Activated CD4-positive, CD25-positive, alpha-beta regulatory T cell (primary cell): ENCODE measurements at places on chromosomes 4 and X.

DNA sequence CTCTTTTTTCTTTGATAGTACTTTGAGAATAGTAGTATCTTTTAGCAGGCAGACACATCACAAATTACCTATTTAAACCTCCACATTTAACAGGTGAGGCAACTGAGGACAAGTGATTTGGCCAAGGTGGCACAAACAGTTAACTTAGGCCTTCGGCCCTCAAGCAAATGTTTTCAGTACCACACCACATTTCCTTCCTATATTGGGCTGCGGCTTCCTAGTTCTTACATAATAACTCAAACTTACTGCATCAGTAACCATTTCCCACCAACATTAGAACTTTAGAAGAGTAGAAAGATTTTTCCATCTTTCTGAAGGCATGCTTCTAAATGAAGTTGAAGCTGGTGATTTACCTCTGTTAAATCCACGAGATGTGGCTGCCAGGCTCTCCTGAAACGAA lies 63.2 kb upstream of the SLC4A4 start:
- no peak for DNase-seq

DNA sequence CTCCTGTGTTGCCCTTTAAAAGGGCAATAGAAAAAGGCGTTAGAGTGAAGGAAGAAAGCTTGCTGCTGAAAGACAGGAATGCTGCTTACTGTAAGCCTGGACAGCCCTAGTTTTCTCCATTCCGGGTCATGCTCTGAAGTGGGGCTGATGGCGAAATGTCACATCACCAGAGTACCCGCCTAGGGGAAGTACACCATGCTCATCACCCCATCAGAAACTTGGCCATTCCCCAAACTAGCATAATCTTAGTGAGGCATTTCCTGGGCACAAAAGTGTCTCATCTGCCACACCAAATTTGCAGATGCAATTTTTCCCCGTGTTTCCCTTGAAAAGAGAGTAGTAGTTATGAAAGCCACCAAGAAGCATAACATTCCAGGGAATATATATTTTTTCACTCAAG lies 47.8 kb upstream of the CAMK2D start:
- DNase-seq = no peak

- DNase-seq = no peak
These were observed 124.9 kb downstream of the POU4F2 start for GRCh38 chr4:146763560-146763959.

DNA sequence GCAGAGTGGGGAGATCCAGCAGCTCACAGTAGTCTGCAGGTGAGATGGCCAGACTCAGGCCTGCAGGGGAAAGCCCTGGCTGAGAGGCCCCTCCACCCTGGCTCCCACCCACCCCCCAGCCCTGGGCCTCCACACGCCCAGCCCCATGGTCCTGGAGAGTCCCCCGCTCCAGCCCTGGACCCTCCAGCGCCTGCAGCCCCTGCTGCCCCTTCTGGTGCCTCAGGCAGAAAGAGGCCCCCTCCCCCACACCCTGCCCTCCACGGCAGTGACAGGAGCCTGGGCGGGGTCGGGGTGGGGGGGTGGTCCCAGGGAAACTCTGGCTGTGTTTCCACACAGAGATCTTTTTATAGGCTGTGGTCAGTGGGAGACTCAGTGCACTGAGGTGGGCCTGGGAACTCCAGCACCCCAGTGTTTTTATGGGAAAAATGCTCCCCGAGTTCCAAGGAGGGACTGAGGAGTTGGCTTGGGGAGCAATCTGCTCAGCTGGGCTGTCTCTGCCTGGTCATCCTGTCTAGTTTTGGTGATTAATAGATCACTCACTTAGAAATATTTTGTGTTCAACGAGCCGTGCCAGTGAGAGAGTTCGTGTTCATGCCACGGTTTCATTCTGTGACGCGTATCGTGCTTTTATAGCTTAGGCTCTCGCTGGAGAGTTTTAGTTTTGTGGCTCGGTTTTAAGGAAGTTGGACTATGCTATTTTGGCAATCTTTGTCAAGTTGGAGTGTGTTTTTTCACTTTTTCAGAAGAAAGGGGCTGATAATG lies 53.1 kb upstream of the HGFAC start:
- no peak for DNase-seq

DNA sequence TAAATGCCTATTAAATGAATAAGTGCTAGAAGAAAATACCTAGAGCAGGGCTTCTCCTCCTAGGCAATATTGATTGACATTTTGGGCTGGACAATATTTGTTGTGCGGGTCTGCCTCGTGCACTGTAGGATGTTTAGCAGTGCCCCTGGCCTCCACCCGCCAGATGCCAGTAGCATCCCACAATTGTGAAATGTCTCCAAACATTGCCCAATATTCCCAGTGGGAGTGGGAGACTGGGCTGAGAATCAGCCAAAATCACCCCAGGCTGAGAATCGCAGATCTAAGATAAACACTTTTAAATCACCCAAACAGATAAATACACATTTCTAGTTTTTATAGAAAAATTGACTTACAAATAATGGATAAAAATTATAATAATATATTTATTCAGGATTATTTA lies 916.2 kb upstream of the LCORL start:
- no peak for DNase-seq

GRCh38 chr4:99817309-99817890 lies 773 bp downstream of the DAPP1 start:
- no peak for DNase-seq

- no peak for DNase-seq
These were observed 430.9 kb downstream of the MAPK10 start for GRCh38 chr4:85928775-85929591.

DNA sequence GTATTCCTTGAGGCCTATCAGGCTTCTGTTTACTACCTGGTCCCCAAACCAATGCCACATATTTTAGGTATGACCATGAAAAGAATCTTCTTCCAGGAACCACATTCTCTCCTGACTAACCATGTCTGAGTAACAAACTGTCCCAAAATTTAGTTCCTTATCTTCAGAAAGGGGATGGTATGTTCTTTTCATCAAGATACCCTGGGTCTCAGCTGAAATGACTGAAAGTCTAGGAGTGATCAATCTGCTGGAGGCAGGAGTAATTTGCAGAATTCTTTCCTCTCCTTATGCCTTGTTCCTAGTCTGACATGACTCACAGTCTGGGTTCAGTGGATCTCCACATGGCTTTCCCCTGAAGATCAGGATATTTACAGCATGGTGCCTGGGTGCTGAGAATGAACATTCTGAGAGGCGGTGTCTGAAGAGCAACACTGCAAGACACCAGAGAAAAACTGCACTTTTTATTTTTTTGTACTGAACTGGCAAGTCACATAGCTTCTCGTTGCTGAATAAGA lies 665.5 kb downstream of the TLL1 start:
- no peak for DNase-seq

DNA sequence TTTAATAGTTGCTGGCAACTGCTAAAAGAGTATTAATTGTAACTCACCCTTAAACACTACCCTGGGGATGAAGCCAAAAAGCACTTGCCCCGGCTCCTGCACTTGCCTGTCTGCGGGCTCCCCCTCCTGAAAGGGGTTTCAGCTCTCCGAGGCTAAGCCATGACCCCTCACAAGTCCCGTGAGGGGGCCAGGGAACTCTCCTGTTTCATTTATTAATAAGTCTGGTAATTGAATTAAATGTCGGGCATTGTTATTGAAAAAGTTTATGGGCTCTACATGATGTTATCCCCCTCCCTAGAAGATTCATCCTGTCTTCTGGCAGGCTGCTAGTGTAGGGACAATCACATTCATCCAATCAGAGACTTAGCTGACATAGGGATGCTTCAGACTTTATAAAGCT lies 23.3 kb downstream of the GSPT2 start:
- no peak for DNase-seq

- DNase-seq = no peak
These were observed 102.8 kb downstream of the FRMPD4 start for GRCh38 chrX:12241026-12241425.

DNA sequence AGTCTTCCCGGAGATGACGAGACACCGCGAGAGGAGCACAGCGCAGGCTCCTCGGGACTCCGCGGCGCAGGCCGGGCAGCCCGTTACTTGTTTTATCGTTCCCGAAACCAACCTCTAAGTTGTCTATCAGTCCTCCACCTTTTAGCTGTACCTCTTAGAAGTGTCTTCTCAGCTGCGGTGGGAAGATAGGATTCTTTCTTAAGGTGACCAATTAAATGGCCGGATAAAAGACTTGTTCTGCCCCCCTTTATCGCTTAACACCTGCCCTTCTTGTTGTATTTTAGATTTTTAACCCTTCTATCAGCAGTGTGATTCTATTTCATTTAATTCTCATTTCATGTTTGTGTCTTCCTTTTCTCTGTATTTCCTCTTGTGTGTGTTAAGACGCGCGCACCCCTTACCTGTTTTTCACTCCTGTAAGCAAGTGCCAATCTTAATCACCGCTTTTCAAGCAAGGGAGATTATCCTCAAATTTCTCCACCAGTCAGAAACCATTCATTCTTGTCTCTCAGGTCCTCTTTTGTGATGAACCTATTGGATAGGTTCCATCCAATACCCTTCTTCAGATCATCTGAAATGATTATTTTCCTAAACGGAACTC lies at the start of gene SLC9B2:
TSS of gene SLC9B2 (minus strand) at position 15 of the 601 bp plus-strand sequence. CDS start 9,211 bp downstream, outside the sequence.
- DNase-seq = no peak
